ENCODE measurements at places on chromosomes 13 and 19. TPM values are rescaled to one million over a fixed set of nuclear protein-coding genes. Genes with fewer than 3 reads are reported as not detected.

ZNF557 gene
- 8.4 TPM for total RNA-seq

DNA sequence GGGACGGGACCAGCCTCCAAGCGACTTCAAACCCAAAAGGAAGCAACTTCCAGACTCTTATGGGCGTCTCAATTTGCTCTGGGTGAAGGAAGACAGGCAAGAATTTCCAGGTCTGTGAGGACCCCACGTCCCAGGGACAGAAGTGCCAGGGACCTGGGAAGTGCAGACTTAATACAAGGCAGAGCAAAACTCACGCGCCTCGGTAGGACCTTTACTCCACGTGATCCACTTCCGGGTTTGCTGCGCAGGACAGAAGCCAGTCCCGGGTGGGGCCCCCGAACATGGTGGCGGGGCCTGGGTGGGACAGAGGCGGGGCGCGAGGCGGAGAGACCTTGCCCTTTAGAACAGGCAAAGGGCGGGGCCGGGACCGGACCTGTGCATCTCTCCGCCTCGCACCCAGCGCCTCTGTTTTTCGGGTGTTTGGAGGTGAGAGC, 9.3 kb downstream of the ZNF611 start:
- no peak for DNase-seq

DNA sequence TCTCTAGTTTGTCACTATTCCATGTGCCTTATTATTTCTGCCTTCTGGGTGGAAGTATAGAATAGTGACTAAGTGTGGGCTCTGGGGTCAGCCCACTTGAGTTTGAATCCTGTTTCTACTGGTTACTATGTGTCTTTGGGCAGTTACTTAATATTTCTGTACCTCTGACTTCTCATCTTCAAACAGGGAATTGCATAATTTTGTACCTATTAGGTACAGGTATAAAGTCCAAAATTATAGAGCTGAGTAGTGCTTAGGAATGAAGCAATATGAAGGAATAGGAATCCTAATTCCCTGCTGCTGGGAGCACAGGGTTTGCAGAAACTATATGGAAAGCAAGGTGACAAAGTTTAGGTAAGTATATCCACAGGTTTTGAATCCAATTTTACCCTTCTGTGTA, 564.5 kb downstream of the GPC5 start:
- DNase-seq, result no peak

TEX29 gene
- not detected for total RNA-seq

SPACA4 gene
- total RNA-seq, result not detected

DNA sequence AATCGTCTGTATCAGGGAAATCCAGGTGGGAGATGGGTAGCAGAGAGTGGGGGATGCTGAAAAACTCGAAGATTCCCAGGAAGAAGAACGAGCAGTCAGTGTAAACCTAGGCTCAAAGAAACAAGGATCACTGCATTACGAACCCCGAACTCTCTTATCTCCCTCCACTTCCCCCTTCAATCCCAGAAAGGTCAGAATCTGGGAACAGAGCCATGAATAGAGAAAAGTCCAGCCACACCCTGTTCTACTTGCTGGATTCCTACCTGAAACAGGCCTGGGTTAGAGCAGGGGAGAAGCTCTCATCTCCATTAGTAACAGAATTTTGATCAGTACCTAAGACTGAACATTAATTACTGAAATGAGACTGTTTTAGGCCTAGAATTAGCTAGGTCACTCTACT, 24.4 kb downstream of the EPSTI1 start:
- DNase-seq, result no peak

MBD3L3 gene
- not detected for total RNA-seq

KIR2DL4 gene
- total RNA-seq, result not detected

KLF16 gene
- total RNA-seq, result 41.0 TPM

GRCh38 chr13:95457294-95457693, 95.2 kb upstream of the CLDN10 start:
- DNase-seq, result no peak

CYP2A6 gene
- total RNA-seq, result not detected

Data from endodermal cell (in vitro differentiated cells).